AG09319 (cell line): ENCODE measurements at places on chromosomes 3 and 15.

DNA sequence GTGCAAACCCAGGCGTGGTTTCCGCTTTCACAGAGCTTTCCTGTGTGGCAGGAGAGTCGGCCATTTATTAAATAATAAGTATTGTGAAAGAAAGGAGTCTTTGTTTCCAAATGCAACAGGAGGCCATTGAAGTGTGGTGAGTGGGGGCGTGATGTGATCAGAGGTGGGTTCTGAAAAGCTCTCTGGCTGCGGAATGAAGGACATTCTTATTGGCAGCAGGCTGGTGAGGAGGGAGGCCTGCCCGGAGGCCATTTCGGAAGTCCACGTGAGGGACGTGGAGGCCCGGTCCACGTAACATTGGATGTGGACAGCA lies 11.1 kb downstream of the ARNT2 start:
- no peak for DNase-seq

DNA sequence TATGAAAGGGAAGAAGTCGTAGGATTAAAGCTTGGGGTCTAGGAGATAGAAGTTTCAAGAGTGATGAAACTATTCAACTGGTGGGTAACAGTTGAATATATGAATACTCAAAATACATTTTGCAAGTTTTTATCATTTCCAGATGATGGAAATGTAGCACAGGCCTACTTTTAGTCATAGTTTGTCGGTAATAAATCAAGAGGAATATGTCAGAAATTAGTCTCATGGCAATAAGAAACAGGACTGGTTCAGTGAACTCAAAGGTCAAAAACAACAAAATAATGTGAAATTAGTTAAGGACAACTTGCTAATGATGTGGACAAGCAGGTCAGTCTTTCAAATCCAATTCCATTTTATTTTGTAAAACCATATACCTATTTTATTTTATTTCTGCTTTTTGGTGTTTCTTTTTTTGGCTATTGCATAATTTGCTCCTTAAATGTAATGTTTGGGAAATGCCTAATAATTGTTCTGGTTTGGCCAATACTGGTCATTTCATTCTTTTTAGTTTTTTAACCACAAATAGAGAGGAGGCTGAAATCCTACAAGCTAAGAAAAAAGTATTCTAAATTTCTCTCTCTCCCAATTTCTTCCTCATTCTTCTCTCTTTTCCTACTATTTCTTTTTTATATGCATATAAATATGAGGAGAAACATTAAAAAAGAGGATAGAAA lies 195.2 kb upstream of the ARHGEF26 start:
- DNase-seq: no peak

DNA sequence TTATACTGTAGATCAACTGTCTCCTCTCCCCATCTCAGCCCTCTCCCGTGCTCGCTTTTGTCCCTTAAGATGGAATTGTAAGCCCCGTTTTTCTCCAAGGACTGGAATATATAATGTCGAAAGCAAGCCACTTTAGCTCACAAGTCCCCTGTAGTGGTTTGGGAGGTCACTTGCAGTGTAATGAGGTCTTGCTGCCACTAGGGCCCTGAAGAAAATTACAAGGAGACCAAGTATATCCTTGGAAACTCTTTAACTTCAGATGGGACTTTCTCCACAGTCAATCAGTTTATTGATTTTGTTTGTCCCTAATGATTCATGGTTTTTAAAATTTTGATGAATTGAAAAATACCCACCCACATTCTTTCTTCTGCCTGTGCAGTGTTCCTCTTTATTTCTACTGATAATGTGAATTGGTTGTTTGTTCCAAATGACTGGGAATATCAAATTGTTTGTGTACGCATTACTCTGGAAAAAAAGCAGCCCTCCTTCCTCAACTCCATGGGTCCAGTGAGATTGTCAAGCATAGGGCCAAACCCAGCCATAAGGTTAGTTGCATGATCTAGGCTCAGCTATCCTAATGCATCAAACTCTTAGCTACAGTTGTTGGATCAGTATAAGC lies 294.8 kb downstream of the MCTP2 start:
- DNase-seq: no peak

DNA sequence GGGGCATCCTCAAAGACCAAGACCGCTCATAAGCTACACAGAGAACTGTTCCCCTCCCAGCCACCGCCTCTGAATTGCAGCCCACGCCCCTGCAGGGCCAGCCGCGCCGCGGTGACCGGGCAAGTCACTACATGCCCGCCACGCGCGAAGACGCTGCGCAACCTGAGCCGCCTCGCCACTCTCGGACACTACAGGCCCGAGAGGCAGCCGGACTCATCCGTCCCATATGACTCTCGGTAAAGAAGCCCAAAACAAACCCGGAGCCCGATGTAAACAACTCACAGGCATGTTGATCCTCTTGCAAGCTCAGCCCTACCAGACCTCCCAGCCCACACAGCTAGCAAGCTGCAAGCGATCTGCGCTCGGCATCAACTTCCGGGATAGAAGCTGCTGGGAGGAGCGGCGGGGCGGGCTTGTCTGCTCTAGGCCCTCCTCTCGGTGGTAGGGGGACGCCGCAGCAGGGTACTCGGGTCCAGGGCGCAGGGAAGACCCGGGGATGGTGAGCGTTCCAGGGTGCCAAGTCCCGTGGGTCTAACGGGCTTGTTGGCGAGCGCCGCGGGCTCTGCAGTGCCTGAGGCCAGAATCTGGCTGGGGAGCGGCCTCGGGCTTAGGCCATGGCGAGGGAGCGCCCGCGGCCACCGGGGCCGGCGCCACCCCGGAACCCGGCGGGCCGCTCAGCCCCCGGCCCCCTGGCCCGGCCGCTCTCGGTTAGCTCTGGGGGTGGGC lies at the start of gene RPS27L:
TSS of gene RPS27L (minus strand) at position 360 of the 726 bp plus-strand sequence. CDS start at position 288, 72 bp downstream.
- DNase-seq: peak; percentile 89

GRCh38 chr15:66308531-66308930 lies 15.2 kb downstream of the DIS3L start:
- DNase-seq: no peak

DNA sequence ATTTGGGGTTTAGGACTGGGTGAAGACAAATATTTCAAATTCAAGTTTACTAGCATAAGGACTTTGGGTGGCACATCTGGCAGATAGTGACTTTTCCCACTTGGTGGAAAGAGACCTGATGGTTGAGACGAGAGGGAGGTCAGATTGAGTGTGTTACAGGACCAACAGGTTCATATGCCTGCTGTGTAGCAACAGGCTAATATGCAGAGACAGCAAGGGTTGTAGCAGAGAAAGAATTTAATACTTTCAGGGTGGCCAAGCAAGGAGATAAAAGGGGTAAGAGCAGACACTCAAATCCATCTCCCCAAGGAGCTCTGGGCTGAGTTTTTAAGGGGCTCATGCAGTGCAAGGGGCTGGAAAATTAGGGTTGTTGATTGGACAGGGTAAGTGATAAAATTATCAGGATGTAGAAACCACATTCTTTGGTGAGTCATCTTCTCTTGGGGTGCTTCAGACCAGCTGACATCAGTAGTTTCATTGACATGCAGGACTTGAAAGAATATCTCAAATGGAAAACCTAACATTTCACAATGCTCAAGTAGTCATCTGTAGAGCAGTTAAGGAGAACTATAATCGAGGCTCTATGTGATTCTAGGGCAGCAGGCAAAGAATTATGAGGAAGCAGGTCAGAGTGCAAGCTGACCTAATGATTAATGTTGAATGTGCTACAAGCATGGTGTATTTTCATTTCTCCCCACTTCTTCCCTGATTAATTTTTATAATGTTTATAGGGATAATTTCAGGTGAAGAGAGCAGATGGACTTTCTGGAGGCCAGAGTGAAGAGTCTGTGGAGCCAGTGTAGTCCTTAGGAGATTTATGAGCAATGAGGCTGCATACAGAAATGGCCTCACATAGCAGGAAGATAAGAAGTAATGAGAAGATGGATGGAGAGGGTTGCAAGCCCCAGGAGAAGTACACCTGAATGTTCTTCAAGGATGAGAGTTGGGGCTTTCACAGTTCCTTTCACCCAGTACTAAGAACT lies 13.7 kb downstream of the FOXB1 start:
- DNase-seq: no peak

GRCh38 chr3:115671761-115672455 lies 48.6 kb downstream of the GAP43 start:
- no peak for DNase-seq

- DNase-seq: no peak
Measured at GRCh38 chr15:100703032-100703578, 100.7 kb downstream of the ASB7 start.

DNA sequence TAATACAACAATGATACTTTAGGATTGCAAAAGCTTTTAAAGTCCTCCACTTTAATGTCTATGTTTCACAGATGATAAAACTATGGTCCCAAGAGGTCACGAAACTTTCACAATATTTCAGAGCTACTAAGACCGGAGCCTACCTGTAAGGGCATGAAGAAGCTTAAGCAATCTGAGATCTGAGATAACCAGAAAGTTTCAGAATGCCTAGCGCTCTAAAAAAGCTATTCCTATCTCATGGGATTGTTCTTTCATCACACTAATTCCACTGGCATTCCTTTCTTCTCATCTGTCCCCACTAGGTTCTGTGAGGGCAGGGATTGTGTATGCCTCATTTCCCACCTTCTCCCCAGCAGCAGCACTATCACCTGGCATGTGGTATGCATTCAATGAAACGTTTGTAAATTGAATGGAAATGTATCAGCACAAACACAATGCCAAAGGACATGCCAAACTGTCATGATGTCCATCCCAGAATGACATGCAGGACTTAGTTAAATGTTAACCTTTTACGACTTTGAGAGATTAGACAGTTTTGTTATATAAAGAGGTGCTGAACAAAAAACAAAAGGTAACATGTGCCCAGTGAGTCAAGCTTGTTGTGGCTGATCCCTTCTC lies 104.7 kb upstream of the NR2F2 start:
- no peak for DNase-seq

DNA sequence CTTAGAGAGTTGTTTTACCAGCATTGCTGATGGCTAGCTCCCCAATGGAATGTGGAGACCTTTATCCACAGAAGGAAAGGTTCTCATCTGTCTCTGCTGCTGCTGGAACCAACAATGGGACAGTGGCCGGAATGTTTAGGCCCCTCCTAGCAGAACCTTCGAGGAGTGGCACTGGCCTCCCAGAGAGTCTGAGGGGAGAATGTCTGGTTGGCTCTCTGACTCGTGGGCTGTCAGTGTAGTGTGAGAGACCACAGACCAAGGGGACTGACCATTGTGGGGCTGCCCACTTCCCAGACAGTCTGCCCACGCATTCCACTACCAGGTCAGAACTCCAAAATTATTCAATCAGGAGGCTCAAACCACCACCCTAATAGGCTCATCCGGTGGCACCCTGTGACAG lies 5.1 kb downstream of the RASL12 start:
- DNase-seq: no peak

DNA sequence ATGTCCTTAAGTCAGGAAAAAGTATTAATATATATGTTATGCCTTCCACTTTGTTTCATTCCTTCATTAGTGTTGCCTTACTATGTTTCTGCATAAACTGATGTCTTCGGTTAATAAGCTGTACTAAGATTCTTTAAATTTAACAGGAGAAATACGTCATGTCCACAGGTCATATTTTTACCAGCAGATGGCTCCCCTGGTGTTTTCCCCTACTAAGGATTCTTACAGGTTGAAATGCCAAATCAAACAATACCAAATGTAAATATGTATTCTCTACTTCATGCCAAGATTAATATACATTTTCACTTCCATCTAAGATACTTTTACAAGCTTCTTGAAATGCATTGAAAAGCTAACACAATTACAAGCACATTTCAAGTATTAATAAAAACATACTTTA lies 1602.1 kb downstream of the SI start:
- DNase-seq: no peak

- DNase-seq: no peak
Measured at GRCh38 chr3:15066467-15066866, 1.4 kb upstream of the MRPS25 start.

GRCh38 chr3:145219355-145220235 lies 941.4 kb downstream of the PLOD2 start:
- no peak for DNase-seq

DNA sequence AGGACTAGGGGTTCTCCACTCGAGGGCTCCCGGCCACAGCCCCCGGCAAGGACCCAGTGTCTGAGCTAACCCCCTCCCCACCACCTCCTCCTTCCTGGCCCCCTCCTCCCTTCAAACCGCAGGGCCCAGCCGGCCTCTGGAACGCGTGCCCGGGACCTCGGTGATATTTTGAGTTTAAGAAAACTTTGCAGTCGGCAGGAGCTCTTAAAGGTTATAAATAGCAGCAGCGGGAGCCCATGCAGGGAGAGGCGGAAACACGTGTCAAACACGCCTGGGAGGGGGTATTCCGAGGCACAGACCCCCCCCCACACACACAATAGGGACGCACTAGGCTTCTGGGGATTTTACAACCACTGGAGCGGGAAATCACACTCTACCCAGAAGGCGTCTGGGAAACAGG lies 3.1 kb upstream of the PTH1R start:
- no peak for DNase-seq

- DNase-seq: no peak
Measured at GRCh38 chr3:46112984-46113383, 85.7 kb upstream of the XCR1 start.

DNA sequence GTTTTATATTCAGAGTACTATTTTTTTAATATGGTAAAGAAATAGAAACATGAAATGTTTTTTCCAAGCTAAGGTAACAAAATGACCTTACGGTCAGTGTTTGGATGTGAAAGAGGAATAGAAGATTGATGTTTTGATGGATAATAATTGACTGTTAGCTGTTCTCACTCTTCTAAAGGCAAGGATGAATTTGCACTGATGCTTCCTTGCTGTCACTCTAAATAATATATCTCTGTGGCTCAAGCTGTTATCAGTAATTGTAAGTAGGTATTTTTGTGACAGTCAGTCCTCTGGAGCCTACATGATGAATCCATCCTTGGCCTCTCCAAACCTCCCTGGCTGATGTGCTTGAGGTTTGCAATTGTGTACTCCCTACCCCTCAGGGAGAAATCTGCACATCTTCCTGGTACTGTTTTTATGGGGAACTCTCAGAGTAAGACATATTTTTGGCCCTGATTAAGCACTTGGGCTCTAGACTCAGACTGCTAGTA lies 283.7 kb downstream of the NLGN1 start:
- no peak for DNase-seq

GRCh38 chr3:148077318-148077923 lies 620.3 kb upstream of the AGTR1 start:
- no peak for DNase-seq

GRCh38 chr3:14077310-14077709 lies 47.4 kb downstream of the CHCHD4 start:
- DNase-seq: no peak

DNA sequence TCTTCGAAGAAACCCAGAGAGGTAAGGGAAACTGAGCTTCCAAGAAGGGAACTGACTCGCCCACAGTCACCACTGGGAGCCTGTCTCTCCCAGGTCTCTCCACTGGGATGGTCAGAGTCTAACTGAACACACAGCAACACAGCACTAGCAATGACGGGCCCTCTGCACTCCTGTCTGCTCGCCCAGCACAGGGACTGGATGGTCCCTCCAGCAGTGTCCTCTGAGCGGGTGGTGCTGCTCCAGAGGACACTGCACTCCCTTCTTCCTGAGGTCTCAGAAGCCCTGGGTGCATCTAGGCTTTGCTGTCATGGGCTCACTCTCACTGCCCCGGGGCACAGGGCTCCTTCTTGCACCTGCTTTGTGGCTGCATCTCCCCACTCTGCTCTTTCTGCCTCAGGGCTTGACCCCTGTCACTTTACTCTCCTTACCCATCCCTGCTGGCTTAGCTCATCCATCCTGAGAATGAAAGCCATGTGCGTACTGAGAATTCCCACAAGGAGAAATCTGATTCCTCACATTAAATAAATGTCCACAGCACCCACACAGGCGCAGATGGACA lies 356.6 kb downstream of the GABRG3 start:
- no peak for DNase-seq
